ENCODE measurements at places on chromosomes 7 and 10. TPM values are rescaled to one million over a fixed set of nuclear protein-coding genes. Genes with fewer than 3 reads are reported as not detected.

DNA sequence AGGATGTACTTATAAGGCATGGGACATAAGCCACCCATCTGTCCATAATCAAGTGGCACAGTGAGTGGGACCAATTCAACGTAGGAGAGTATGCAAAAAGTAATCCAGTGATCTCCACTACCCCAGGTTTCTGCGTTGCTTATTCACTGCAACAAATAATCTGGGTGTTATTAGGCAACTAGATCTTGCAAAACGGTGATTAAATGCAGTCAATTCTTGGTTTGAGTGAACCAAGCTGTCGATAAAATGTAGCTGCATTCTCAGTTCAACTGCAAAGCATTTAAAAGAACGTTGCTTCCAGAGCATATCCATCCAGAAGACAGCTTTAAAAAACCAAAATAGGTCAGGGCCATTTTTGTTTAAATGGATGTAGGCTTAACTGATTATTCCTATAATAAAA lies 5.0 kb downstream of the LSMEM1 start:
- H3K4me3 ChIP-seq, result no peak overlapping the region
- peaks cover 8% of the 10 kb centered on the region for H3K4me1 ChIP-seq
- no peaks in the 10 kb centered on the region for H3K27me3 ChIP-seq

- no peak overlapping the region for H3K4me3 ChIP-seq
- no peaks in the 10 kb centered on the region for H3K4me1 ChIP-seq
- H3K36me3 ChIP-seq, result no peaks in the 10 kb centered on the region
- DNase-seq, result no peak
- no peak overlapping the region for H3K27ac ChIP-seq
Measured at GRCh38 chr10:69965086-69965485, 87.6 kb upstream of the MACROH2A2 start.

DNA sequence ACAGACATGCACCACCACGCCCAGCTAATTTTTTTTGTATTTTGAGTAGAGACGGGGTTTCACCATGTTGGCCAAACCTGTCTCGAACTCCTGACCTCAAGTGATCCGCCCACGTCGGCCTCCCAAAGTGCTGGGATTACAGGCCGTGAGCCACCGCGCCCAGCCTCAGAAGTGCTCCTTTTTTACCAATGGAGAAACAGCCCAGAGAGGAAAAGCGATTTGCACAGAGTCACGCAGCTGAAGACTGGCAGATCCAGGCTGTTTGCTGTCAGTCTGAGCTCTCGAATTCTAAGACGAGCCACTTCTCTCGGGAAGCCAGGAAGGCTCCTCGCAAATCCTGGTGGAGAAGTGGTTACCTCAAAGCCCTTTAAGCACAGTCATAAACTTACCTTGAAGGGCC lies 57.4 kb upstream of the SDK1 start:
- H3K27ac ChIP-seq, result no peak overlapping the region
- H3K4me1 ChIP-seq, result no peaks in the 10 kb centered on the region

GRCh38 chr7:121714559-121715303 lies 158.2 kb upstream of the PTPRZ1 start:
- no peaks in the 10 kb centered on the region for H3K27me3 ChIP-seq
- H3K27ac ChIP-seq, result no peak overlapping the region
- DNase-seq, result no peak
- H3K36me3 ChIP-seq, result no peaks in the 10 kb centered on the region
- no peak overlapping the region for H3K4me3 ChIP-seq

DNA sequence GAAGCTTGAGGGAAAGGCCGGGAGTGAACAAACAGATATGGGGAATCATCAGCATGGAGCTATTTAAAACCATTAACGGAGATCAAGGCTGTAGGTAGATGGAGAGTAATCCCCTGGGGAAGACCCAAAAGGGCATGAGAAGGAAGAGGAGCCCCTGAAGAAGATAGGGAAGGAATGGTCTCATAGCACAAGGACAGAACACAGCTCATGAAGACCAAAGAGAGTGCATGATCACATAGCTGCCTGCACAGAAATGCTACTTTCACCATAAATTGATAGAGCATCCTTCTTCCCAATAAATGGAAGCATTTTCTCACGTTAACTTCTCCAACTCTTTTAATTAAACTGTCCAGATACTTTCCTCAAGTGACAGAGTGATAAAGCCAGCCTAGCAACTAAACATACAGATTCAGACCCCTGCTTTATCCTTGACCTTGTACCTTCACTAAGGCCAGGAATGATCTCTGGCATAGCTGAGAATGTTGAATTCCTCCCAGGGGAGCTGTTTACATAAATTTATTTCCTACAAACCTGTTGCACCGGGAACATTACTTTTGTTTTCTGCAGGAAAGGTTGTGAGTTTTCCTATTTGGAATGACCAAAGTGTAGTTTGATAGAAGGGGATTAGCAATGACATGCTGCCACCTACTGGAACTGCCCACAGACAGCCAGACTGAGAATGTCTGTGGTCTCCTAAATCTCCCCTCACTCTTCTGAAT lies 110.8 kb upstream of the LRGUK start:
- no peak overlapping the region for H3K27ac ChIP-seq
- no peak overlapping the region for H3K4me3 ChIP-seq
- H3K4me1 ChIP-seq, result no peaks in the 10 kb centered on the region
- no peaks in the 10 kb centered on the region for H3K27me3 ChIP-seq

The PDE6C gene
- total RNA-seq, result not detected

The AGR2 gene
- not detected for total RNA-seq

DNA sequence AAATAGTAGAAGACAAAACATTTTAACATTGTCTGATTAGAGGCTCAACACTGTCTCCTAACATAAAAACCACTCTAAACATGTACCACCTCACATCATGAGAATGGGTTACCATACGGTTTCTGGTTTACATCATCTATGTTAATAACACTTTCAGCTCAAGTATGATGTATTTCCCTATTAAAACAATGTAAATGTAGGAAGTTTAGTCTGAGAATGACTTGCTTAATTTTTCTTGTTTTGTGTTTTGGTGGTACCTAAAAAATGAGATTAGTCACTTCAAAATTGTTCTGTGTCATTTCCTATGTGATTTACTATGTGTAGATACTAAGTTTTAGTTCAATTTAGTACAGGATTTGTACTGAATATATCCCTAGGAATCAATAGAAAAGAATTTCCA lies 195.8 kb upstream of the SEMA3C start:
- no peaks in the 10 kb centered on the region for H3K36me3 ChIP-seq
- no peaks in the 10 kb centered on the region for H3K4me1 ChIP-seq
- no peak overlapping the region for H3K4me3 ChIP-seq
- no peak overlapping the region for H3K27ac ChIP-seq
- no peak for DNase-seq

The WEE2 gene
- total RNA-seq, result not detected

DNA sequence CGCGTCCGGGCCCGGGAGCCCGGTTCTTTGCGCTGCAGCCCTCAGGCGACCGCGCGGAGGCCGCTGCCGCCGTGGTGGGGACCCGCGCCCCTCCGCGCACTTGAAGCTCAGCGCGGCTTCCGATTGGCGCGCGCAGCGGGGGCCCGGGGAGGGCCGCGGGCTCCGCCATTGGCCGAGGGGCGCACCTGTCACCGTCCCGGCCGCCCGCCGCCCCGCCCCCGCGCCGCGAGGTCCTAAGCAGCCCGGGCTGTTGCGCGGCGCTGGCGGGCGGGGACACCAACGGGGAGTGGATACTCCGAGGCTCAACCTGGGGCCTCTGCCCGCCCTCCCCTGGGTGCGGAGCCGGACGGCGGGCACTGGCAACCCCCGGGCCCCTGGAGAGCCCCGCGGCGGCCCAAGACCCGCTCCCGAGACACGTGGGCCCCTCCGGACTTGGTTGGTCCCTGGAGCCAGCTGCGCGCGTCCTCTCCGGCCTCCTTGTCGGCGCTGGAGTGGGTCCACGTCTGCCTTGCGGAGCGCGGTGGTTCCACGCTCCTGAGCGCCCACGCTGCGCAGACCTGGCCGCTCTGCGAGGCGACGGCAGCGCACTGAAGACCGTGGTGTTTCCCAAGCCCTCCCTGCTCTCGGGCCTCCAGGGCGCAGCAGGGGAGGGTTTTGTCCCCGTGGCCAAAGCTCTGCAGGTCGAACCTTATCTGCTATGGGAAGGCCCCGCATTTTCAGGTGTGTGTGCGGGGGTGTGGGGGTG lies at the start of gene MNX1:
Gene MNX1, minus strand, starts transcription at position 76 of the 745 bp plus-strand sequence. CDS start 313 bp downstream, outside the sequence.
- H3K36me3 ChIP-seq, result no peaks in the 10 kb centered on the region
- DNase-seq, result peak; percentile 63
- H3K27ac ChIP-seq, result no peak within 1 kb of the TSS
- peaks cover 77% of the 10 kb centered on the region for H3K27me3 ChIP-seq

GRCh38 chr10:129531195-129531968 lies 64.3 kb downstream of the MGMT start:
- H3K36me3 ChIP-seq, result peaks cover 45% of the 10 kb centered on the region
- H3K4me1 ChIP-seq, result peaks cover 6% of the 10 kb centered on the region
- H3K27ac ChIP-seq, result no peak overlapping the region

DNA sequence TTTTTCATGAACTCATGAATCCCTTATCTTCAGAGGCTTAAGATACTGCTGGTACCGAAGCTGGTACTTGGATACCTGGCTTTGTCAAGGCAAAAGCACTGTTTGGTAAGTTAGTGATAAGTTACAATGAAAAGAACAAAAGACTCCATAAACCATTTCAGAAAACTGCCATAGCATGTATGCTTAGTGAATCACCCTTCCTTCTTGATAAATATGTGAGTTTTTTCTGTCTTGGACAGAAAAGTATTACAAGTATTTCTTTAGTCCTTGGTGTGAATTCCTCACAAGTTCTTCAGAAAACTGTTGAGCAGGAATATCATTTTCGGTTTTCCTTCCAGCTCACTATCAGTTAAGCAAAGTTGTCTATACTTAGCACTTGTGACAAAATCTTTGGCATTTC lies 25.6 kb downstream of the PUS7 start:
- H3K27ac ChIP-seq, result no peak overlapping the region
- DNase-seq, result no peak
- H3K4me1 ChIP-seq, result no peaks in the 10 kb centered on the region
- H3K36me3 ChIP-seq, result peaks cover 38% of the 10 kb centered on the region

DNA sequence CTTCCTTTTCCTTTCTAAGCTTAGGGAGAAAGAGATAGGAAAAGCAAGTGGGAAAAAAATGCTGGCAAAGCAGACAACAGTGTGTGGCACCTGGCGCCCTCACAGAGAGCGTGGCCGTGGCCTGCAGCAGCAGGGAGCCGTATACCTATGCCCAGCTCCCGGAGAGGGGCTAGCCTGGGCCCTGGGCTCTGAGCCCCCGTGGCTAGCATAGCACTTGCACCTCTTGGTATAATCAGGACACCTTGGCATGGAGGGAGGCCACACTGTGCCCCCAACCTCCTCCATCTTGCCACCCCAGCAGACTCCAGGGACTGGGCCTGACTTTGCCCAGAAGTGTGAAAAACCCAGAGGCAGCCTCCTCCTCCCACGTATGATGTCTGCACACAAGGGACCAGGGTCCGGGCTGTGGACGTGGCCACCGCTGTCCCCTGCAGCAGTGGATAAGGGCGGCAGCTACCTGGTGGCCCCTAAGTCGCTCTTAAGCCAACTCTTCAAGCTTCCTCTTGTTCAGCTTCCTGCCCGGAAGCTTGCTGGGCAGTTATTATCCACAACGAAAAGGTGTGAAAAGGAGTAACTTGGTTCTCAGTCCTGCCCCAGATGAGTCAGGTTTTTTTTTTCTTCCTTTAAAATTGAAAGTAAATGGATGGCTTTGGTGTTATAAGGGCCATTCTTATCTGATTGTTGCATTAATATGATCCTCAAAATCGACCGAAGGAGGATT lies 249.1 kb upstream of the PITRM1 start:
- H3K4me1 ChIP-seq, result peaks cover 37% of the 10 kb centered on the region
- peak; percentile 33 for DNase-seq
- H3K36me3 ChIP-seq, result no peaks in the 10 kb centered on the region
- no peak overlapping the region for H3K27ac ChIP-seq
- peak overlapping the region; percentile 15 for H3K4me3 ChIP-seq

DNA sequence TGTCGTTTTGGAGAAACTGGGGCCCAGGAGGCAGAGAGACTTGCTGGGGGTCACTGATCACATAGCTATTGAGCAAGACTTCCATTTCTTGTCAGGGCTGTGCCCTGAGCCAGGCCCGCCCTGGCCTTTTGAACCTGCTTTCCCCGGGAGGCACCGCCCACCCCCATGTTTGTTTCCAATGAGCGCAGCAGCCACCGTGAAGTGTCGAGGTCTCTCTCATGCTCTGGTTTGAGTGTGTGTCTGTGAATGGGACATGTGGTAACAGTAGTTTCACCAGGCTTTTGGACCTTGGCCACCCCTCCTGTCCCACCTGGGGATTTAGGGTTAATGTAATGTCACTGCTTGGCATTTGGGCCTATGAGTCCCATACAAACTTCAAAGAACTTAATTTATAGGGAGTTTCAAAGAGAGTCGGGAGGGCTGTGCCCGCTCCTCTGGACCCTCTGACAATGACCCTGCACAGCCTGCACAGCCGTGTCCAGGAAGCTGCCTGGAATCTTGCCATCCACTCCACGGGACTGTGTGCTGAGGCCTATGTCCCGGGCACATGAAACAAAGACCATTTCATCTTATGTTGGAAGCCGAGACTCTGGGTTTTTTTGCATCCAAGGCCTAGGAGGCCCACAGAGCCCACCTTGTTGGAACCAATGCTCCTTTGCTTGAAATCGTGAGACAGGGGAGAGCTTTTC lies 6.3 kb downstream of the PRF1 start:
- peaks cover 50% of the 10 kb centered on the region for H3K36me3 ChIP-seq
- H3K4me3 ChIP-seq, result no peak overlapping the region
- no peak for DNase-seq
- H3K27ac ChIP-seq, result peak overlapping the region; percentile 26
- H3K27me3 ChIP-seq, result no peaks in the 10 kb centered on the region

The SFRP5 gene
- total RNA-seq, result 0.60 TPM
